ENCODE measurements at places on chromosomes 4 and X. TPM values are rescaled to one million over a fixed set of nuclear protein-coding genes. Genes with fewer than 3 reads are reported as not detected.

GRCh38 chrX:536616-537015 is 94.0 kb upstream of the SHOX start:
- H3K4me1 ChIP-seq: no peaks in the 10 kb centered on the region
- no peak for DNase-seq
- H3K4me3 ChIP-seq: no peak overlapping the region

The TEX11 gene
- polyA plus RNA-seq: not detected

DNA sequence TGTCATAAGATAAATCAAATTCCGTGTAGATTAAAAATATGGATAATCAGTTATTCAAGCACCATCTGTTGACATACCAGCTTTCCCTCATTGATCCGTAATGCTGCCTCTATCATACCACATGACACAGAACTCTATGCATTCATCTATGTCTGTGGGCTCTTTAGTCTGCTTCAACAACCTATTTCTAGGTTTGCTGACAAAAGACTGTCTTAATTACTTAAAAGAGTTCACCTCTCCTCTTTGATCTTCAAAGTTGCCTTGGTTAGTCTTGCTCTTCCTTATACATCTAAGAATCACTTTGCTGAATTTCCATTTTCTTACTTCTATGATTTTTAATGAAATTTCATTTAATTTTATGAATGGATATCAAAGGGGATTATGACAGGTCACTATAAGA is 57.0 kb upstream of the PRSS48 start:
- no peaks in the 10 kb centered on the region for H3K36me3 ChIP-seq
- H3K4me1 ChIP-seq: no peaks in the 10 kb centered on the region
- no peaks in the 10 kb centered on the region for H3K27me3 ChIP-seq
- no peak for DNase-seq
- no peak overlapping the region for H3K27ac ChIP-seq

- H3K36me3 ChIP-seq: no peaks in the 10 kb centered on the region
- H3K4me1 ChIP-seq: no peaks in the 10 kb centered on the region
- no peaks in the 10 kb centered on the region for H3K27me3 ChIP-seq
- H3K4me3 ChIP-seq: no peak overlapping the region
- H3K27ac ChIP-seq: no peak overlapping the region
- no peak for DNase-seq
Observed at GRCh38 chr4:143089291-143089690, 95.4 kb upstream of the USP38 start.

DNA sequence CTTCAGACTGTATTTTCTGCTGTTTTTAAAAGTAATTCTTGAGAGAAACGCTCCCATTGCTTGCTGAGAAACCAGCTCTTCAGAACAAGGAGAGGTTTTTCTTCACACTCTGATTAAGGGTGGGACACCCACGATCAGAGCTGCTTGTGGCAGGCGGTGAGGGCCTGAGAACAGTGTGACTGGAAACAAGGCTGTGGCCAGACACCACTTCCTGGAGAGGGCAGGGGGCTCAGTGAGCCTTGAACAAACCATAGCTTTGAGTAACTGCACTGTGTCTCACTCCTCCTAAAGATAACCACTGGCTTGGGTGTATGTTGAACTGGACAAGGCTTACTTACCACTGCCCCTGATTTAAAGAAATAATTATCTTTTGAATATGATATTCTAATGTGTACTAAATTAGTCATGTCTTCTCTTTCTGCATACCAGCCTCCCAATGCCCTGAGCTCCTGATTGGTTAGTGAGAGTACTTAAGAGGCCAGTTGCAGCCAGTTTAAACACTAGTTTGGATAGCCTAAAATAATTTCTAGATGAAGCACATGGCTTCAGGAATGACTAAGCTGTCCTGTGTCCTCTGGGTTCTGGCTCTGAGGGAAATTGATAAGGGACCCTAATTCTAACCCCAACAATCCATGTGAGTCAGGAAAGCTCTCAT is 3.7 kb upstream of the GPR82 start:
- DNase-seq: peak; percentile 79
- H3K27me3 ChIP-seq: peaks cover 11% of the 10 kb centered on the region
- peaks cover 81% of the 10 kb centered on the region for H3K4me1 ChIP-seq
- H3K4me3 ChIP-seq: peak overlapping the region; percentile 49
- H3K27ac ChIP-seq: peak overlapping the region; percentile 84

The APOO gene
- polyA plus RNA-seq: 18.8 TPM

GRCh38 chr4:1191621-1192020 is 19.2 kb upstream of the SPON2 start:
- H3K27ac ChIP-seq: peak overlapping the region; percentile 80
- H3K27me3 ChIP-seq: peaks cover 6% of the 10 kb centered on the region
- H3K36me3 ChIP-seq: peaks cover 6% of the 10 kb centered on the region
- no peak for DNase-seq
- no peak overlapping the region for H3K4me3 ChIP-seq

Data from immature natural killer cell (primary cell).